Brain microvascular endothelial cell (primary cell): ENCODE measurements at places on chromosomes 12 and 14.

GRCh38 chr14:104537613-104537988 is 42.0 kb upstream of the C14orf180 start:
- DNase-seq, result no peak

DNA sequence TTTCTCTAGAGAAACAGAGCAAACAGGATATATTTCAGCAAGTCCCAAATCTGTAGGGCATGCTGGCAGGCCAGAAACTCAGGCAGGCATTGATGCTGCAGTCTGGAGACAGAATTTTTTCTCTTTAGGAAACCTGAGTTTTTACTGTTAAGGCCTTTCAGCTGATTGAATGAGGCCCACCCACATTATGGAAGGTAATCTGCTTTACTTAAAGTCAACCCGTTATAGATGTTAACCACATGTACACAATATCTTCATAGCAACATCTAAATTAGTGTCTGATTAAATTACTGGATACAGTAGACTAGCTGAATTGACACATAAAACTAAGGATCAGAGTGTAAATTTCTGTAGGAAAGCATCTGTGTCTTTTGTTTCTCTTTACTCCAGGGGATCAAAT is 65.2 kb downstream of the SRGAP1 start:
- DNase-seq, result no peak

DNA sequence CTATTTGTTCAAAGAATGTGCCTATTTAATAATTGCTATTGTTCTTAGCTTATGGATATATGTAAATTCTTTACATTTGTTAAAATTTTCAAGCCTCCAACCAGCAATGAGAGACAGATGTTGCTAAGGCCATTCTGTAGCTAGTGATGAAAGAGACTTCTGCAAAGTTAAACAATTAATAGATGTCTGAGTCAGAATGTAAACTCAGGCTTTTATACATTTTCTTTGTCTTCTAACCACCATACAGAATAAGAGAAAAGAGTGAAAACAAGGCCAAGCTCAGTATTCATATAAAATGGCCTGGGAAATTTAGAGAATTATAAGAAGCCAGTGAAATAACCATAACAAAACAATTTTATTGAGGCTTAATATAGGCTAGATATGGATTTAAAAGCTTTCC is 1102.3 kb upstream of the SEL1L start:
- no peak for DNase-seq

DNA sequence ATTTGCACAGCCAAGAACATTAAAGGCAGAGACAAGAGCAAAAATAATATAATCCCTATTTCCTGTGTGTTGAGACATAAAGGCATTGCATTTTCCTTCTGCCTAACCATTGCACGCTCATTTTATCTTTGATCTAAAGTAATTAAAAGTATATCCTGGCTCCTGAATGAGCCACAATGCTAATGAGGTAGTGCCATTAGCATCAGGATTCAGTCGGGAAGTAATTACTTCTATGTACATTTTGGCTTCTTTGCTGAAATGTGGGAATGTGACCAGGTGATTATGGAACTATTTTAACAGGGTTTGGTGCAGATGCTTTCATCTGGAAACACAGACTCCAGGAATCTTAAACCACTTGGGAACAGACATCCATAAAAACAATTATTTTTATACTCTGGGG is 77.4 kb downstream of the TMTC1 start:
- DNase-seq, result no peak

DNA sequence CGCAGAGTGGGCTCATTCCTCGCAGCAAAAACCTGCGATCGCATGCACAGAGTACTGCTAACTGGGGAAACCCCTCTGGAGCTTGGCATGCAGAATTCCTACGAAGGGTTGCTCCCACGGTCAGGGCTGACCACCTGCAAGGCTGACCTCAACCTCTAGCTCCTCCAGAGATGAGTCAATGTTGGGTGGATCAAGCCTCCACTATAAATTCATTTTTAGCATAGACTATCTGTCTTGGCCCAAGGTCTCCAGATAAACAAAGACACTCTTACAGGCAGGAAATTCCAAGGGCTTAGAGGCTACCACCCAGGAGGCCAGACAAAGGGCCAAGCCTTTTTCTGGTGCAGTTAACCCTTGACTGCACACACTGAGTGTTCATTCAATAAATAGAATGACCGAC is 296.5 kb downstream of the TMEM132D start:
- DNase-seq, result peak; percentile 92
